ENCODE measurements at places on chromosomes 12 and 14.
A peak's percentile ranks its signal among the peaks of the same experiment; 100 is the strongest.

GRCh38 chr12:84702001-84702400, 210.6 kb downstream of the SLC6A15 start:
- no peak for DNase-seq

GRCh38 chr12:132432721-132433577, 57.0 kb upstream of the FBRSL1 start:
- no peak for DNase-seq

GRCh38 chr14:51248016-51248987, 8.3 kb downstream of the TMX1 start:
- peak; percentile 55 for DNase-seq

DNA sequence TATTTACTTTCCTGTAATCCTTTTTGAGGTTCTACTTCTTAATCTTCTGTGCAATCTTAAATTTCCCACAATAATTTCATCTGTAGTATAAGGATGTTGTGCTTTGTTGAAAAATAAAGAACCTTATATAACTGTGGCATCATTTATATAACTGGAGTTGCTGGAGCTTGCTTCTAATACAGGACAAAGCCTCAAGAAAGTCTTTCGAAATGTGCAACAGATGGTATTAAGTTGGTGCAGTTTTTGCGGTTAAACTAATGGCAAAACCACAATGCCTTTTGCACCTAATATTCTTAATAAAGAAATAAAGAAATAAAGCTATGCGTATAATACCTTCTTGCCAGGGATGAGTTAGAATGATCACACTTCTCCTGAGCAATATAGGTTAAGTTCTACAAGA, 180.0 kb downstream of the KITLG start:
- no peak for DNase-seq

- DNase-seq = no peak
Measured at GRCh38 chr12:113500782-113501311, 29.2 kb upstream of the LHX5 start.

DNA sequence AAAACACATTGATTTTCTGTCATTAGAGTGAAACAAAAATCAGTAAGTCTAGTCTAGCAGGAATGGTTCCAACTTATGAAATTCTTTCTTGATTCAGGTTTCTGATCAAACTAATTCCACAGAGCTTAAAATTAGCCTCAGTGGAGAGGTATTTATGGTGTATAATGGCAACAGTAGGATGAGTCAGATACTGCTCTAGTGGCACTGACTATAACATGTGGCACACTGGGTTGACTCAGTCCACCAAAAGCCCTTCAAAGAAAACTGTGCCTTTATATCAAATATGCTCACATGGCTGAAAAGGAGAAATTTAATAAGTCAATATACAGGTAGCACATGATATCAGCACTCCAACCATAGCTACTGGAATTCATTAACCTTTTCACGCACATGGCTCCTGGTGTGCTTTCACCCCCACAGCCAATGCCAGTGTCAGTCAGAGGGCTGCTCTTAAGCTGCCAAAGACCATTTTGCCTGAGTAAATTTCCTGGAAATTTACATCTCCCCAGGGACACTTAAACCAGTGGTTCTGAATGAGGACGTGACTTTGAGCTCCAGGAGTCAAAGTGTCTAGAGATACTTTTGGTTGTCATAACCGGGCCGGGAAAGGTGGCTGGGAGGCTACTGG, 21.7 kb upstream of the CATSPERB start:
- DNase-seq = no peak

- DNase-seq = peak; percentile 45
Measured at GRCh38 chr12:49388682-49389386, 21.6 kb downstream of the SPATS2 start.

- DNase-seq = no peak
Measured at GRCh38 chr14:97077253-97077653, 280.1 kb downstream of the VRK1 start.

DNA sequence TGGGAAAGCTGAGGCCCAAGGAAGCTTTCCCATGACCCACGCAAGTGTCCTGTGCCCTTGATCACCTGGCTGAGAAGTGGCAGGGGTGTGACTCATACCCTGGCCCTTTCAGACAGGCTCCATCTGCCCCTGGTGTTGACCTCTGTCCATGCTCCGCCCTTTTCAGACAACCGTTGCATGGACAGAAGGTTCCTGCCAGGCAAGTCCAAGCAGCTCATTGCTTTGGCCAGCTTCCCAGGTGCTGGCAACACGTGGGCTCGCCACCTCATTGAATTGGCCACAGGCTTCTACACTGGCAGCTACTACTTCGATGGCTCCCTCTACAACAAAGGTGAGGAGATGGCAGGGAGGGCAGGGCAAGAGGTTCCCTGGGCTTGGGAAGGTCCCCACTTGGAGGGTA, 103.5 kb downstream of the WSCD2 start:
- DNase-seq = no peak

- no peak for DNase-seq
Measured at GRCh38 chr14:49615776-49616175, 4.7 kb downstream of the RPL36AL start.

- DNase-seq = no peak
Measured at GRCh38 chr14:84882830-84883229, 647.1 kb upstream of the FLRT2 start.

- peak; percentile 37 for DNase-seq
Measured at GRCh38 chr14:87615822-87616679, 376.9 kb downstream of the GALC start.

DNA sequence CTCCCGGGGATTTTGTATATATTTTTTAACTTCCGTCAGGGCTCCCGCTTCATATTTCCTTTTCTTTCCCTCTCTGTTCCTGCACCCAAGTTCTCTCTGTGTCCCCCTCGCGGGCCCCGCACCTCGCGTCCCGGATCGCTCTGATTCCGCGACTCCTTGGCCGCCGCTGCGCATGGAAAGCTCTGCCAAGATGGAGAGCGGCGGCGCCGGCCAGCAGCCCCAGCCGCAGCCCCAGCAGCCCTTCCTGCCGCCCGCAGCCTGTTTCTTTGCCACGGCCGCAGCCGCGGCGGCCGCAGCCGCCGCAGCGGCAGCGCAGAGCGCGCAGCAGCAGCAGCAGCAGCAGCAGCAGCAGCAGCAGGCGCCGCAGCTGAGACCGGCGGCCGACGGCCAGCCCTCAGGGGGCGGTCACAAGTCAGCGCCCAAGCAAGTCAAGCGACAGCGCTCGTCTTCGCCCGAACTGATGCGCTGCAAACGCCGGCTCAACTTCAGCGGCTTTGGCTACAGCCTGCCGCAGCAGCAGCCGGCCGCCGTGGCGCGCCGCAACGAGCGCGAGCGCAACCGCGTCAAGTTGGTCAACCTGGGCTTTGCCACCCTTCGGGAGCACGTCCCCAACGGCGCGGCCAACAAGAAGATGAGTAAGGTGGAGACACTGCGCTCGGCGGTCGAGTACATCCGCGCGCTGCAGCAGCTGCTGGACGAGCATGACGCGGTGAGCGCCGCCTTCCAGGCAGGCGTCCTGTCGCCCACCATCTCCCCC, 777 bp downstream of the ASCL1 start:
- peak; percentile 75 for DNase-seq

GRCh38 chr14:24179294-24179960, 7.5 kb downstream of the REC8 start:
- DNase-seq = no peak

DNA sequence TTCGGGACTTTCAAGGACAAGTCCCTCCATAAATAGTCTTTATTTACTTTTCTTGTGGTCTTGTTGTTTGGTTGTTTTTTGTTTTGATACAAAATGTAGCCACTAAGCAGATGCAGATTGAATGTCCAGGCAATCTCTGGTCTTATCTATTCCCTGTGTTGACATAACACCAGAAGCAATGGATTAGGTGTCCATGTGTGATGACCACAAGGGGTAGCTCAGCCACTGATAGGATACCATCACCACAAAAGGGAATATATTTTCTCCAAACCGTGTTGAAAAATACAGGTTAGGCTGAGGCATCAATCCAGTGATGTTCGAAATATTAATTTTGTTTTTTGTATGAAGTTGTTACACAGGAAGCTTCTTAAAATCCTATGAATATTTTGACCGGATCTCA, 196.3 kb downstream of the EPS8 start:
- no peak for DNase-seq

- peak; percentile 8 for DNase-seq
Measured at GRCh38 chr14:83071888-83072501, 1538.3 kb upstream of the SEL1L start.

GRCh38 chr12:125065021-125065918, at the start of gene AACS:
AACS (plus strand) TSS chr12:125065435; CDS start chr12:125065585, 150 bp downstream.
- peak; percentile 97 for DNase-seq

GRCh38 chr12:125089083-125089482, 23.8 kb downstream of the AACS start:
- no peak for DNase-seq

- no peak for DNase-seq
Measured at GRCh38 chr12:15540469-15540872, 218.2 kb downstream of the PTPRO start.

GRCh38 chr12:108102363-108102762, 26.7 kb upstream of the WSCD2 start:
- no peak for DNase-seq

- no peak for DNase-seq
Measured at GRCh38 chr14:96748362-96748761, 48.8 kb upstream of the VRK1 start.

DNA sequence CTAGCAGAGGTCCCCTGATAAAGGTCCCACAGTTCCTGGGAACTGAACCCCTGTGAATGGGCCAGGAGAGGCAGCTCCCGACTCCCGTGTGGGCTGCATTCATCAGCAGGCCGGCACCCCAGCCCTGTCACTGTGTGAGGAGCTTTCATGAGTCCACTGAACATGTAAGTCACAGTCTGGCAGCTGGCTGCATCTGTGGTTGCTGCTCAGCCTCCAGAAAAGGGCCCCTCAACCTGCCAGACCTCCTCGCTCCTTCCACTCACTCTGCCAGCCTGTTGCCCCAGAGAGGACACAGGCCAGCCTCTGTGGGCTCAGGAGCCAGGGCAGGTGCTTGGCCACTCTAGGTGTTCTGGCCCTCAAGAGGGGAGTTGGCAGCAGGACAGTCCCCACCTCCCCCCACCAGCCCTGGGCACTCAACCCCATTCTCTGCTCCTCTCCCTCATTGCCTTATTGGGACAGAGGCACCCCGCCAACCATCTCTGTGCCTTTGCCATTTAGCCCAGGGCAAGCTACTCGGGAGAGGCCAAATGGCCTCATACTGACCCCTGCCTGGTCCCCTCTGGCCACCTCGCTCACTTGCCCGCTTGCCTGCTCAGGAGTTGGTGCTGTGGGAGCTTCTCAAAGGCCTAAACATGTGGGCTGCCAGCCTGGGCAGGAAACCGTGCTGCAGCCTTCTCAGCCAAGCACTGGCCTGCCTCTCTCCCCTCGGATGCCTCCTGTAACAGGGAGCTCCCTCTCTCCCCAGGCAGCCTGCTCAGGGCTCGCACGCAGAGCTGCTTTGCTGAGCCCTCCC, 1.9 kb downstream of the RTL1 start:
- DNase-seq = no peak

DNA sequence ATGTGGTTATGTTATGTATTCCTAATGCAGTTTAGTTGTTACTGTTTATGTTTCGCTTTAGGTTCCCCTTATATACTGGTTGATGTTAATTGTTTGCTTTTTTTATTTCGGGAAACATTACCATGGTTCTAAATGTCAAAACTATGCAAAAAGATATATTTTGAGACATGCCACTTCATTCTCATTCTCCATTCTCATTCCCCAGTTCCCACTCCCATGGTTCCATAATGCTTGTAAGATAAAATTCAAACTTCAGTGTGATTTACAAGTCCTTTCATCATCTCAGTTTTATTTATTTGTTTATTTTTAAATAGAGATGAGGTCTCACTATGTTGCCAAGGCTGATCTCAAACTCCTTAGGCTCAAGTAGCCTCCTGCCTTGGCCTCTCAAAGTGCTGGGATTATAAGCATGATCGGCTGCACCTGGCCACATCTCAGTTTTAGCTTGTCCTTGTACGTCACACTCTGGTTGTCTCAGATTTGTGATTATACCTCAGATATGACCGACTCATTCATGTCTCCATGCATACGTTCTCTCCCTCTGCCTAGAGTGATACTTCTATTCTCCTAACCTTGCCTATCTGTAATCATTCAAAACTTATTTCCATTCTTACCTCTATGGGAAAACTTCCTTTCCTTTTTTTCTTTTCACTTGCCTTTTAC, 407.8 kb upstream of the RGS6 start:
- DNase-seq = peak; percentile 27

GRCh38 chr14:91885839-91886238, 18.5 kb upstream of the TC2N start:
- DNase-seq = no peak

GRCh38 chr12:591167-592023, 71.8 kb downstream of the NINJ2 start:
- DNase-seq = no peak

- DNase-seq = no peak
Measured at GRCh38 chr12:47223848-47224213, 144.1 kb upstream of the AMIGO2 start.

Data from GM10248 (cell line).